HFFc6 (cell line): ENCODE measurements at places on chromosomes 12 and 14. TPM values are rescaled to one million over a fixed set of nuclear protein-coding genes. Genes with fewer than 3 reads are reported as not detected.

GRCh38 chr12:71872972-71873371, 33.4 kb downstream of the TBC1D15 start:
- no peak for DNase-seq

DNA sequence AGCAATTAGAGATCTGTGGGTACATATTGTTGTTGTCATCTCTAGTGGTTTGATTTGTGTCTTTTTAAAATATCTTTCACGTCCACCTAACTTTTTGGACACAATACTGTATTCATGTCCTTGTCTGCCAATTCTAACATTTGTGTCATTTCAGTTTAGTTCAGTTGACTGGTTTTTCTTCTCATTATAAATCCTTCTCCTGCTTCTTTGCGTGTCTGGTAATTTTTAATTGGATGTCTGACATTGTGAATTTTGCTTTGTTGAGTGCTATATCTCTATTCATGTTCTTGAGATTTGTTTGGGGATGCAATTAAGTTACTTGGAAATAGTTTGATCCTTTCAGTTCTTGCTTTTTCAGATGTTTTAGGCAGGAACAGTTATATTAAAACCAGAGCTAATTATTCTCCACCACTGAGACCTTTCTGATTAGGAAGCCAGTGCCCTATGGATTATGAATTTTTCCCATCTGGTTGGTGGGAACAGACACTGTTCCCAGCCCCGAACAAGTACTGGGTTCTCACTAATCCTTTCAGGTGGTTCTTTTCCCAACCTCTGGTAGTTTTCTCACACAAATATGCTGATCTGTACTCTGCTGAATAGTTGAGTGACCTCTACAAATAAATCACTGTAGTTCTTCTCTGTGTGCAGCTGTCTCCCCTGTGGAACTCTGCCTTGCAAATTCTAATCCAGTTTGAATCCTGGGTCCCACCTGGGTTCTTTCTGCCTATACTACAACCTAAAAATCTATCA, 91.1 kb upstream of the DYNC1H1 start:
- DNase-seq, result no peak

DNA sequence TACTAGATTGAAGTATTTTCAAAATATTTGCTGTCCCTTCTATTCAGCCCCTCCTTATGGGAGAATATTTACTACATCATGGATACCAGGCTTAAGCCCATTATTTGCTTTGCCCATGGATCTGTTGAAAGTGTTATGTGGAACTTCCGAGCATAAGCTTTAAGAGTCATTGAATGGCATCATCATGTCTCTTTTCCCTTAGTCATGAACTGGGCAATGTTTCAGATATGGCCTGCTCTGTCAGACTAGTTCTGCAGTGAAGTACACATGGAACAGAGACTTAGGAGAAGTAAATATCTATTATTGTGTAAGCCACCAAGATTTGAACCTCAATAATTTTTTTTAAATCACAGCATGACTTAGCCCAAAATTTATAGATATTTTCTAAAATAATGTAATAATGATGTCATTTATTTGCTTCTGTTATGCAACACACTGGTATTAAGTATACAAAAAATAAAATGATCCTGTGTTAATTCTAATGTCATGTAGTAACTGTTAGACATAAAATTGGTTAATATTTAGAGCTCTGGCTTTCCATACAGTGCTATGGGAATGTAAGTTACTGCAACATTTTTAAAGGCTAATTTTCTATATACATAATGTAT, 1097.3 kb downstream of the SLC16A7 start:
- DNase-seq, result no peak

KRT5 gene
- total RNA-seq, result not detected in 3 replicates

DNA sequence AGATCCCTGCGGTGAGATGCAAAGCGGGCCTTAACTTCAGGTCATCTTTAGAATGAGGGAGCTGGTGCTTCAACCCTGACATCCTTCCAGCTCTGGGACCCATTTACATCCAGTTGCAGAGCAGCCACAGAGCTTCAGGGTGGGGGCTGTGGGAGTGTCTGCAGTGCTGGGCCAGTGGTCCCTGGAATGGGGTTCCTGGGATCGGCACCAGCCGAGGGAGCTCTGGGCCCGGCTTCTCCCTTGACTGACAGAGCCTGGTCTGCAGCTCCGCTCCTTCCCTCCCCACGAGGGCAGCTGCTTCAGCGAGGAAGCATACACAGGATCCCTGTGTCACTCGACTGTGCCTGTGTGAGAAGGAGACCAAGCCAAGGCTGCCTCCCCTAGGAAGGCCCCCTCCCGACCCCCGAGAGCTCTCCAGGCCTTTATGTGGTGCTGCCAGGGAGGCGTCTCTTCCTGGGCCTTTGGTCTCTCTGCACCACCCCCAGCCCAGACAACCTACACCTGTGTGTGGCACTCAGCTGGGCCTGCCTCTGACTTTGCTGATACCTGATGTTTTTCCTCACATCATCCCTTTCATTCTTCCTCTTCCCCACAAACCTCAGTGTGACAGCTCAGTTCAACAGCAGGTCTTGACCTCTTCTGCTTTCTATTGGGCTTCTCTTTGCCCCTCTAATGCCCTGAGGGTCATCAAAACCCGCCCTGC, 48.1 kb upstream of the RIN3 start:
- no peak for DNase-seq

ALDH1L2 gene
- total RNA-seq, result 36.9 and 50.1 TPM in 2 replicates

DNA sequence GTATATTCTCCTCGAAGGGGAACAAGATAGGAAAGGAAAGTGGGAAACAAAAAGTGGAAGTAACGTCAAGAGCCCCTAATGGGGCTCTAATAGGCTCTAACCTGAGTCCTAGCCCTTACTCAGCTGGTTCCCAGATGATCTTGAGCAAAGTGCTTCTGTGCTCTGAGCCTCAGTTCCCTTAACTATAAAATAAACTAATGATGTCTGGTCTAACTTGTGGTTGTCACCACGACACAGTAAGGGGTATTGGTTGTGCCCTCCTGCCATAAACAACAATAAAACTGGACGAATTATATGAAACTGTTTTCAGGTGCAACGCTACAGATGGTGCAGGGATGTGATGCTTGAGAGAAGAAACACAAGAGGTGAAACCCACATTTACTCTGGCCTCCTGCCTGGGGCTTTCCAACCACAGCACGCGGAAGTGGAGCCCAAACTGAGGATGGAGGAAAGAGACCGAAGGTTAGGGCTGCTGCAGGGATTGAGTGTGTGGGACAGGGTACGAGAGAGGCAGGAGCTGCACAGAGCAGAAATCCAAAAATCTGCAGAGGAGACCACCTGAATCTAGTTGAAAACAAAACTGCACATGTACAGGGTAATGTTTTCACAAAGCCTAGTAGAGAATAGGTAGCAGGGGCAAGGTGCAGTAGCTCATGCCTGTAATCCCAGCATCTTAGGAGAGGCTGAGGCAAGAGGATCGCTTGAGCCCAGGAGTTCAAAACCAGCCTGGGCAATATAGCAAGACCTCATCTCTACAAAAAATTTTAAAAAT, 45.6 kb upstream of the BCL2L14 start:
- no peak for DNase-seq

MUCL1 gene
- total RNA-seq, result not detected in 3 replicates

DNA sequence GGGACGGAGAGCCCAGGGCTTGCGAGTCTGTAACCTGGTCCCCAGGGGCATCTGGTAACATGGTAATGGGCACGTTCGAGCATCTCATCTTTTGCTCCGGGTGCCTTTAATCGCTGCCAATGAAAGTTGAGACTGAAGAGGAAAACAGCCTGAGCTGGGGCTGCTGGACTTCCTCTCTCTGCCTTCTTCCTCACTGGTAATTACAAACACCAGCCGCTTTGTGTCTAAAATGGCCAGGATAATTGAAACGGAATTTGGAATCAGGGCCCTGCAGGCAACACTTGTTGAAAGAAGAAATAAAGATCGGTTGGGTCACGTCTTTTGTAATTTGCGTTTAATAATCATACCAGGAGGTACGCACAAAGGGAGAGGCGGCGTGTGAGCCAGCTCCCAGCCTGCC, 51.5 kb upstream of the GPATCH2L start:
- no peak for DNase-seq

- no peak for DNase-seq
Measured at GRCh38 chr12:120134307-120134980, 17.9 kb upstream of the RAB35 start.

- DNase-seq, result no peak
Measured at GRCh38 chr14:64561631-64562030, 11.9 kb downstream of the PPP1R36 start.
